GM04504 (cell line): ENCODE measurements at places on chromosomes 16 and 17.

DNA sequence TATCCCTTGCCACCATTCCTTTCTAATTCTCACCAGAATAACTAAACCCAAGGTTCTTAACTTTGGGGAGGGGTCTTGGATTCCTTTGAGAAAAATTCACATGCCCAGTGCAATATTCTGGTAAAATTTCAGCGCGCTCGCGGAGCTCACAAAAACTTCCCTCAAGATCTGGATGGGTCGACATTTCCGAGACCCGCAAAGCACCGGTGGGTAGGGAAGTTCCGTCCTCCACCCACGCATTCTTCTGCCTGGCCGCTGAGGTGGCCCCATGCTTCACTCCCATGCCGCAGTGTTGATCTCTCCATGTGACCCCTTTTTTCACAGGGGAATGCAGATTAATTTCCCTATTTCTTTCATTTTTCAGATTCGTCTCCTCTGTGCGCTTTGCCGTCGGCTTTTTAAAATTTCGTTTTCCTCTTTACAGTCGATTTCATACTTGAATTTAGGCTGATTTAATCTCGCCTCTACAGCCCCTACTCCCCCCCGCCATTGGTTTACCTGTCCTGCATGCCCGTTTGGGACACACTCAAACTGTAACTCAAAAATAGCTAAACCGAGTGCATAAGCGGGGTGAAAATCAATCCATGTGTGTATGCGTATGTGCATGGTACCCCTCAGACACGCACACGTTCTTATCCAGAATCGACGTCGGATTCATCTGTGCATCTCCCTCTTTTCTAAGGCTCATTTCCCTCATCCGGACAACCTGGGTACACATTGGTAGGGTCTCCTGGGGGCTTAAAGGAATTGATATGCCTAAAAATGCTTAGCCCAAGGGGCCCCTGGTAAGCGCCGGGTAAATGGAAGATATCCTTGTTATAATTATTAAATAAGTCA lies 1.4 kb upstream of the SP6 start:
- DNase-seq = no peak

DNA sequence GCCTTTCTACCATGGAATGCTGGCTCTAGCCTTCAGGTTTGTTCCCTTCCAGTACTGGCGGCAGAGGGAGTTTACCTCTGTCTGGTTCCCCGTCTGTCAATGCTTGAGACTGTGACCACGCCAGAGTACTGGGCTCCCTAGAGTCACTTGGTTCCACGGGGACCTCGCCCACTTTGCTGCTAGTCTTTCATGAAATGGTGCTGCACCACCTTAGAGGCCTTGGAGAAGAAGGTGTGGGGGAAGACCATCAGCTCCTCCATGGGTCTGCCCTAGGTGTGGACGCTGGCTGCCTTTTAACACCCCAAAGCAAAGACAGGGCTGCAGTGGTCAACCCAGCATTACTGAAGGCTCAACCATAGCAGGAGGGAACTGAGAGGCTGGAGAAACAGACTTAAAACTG lies 55.3 kb upstream of the KSR1 start:
- no peak for DNase-seq

DNA sequence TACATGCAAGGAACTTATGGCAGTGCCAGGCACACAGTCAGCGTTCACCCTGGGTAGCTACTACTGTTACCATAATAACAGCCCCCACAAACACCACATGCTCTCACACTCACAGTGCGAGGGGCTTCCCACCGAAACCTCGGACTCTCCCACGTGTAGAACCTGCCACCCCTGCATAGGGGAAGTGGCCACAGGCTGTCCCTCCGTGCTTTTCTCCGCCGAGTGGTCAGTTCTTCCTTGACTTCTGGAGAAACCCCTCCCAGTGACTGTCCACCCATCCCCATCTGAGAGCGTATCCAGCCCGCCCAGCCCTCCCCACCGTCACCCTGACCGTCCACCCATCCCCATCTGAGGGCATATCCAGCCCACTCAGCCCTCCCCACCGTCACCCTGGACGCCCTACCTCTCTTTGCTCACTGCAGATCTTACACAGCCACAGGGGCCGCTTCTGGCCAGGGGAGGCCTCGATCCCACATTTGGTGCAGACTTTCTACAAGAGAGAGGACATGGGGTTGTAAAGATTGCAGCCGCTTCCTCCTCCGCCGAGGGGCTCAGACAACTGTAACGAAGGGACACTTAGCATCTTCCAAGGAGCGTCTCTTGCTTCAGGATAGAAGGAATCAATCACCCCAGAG lies 71.1 kb downstream of the RPH3AL start:
- no peak for DNase-seq

DNA sequence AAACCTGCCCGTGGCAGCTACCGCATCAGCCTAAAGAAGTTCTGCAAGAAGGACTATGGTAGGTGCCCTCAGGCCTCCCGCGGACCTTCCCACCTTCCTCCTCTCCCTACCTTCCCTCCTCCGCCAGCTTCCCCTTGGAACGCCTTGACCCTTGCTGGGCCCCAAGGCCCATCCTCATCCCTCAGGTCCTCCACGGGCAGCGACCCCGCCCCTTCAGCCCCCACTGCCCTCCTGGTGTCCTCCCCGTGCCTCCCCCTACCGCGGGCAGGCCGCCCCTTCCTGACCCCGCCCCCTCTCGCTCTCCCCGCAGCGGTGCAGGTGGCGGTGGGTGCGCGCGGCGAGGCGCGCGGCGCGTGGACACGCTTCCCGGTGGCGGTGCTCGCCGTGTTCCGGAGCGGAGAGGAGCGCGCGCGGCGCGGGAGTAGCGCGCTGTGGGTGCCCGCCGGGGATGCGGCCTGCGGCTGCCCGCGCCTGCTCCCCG lies 1.4 kb upstream of the TBC1D24 start:
- DNase-seq = no peak

DNA sequence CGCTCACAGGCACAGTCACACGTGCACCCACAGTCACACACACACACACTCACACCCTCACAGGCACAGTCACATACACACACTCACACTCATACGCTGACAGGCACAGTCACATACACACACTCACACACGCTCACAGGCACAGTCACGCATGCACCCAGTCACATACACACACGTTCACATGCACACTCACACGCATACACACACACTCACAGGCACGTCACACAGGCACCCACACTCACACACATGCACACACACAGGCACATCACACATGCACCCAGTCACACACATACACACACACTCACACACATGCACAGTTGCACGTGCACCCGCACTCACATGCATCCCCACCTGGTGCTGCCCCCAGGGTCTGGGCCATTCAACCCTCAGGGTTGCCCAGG lies 46.1 kb upstream of the CBFA2T3 start:
- no peak for DNase-seq

- DNase-seq = peak; percentile 62
These were observed 12.4 kb downstream of the NUP93 start for GRCh38 chr16:56742030-56742984.

- no peak for DNase-seq
These were observed 358.6 kb upstream of the ASIC2 start for GRCh38 chr17:33651686-33652085.

- DNase-seq = no peak
These were observed 5.5 kb downstream of the WIPI1 start for GRCh38 chr17:68451670-68452354.

DNA sequence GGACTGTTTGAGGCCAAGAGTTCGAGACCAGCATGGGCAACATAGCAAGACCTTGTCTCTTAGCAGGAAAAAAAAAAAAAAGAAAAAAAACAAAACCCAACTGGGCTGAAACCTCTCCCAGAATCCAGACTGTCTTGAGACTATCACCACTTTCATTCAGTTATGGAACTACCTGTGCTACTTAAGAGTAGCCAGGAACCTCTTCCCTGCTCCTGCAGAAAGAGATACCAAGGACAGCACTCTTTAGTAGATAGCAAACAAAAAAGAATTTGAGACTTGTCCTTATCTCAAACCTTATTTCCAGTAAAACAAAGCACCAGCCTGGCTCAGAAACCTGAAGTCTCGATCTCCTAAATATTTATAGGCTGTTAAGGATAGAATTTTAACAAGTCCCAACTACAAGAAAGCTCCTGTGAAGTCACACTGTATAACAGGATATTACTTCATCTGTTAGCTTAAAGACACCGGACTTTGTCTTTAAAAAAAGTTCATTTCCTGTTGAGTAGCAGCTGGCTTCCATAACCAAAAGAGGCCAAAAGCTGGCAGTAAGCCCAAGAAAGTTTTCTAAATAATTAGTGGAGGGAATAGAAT lies 5.1 kb downstream of the CDR2 start:
- DNase-seq = no peak

DNA sequence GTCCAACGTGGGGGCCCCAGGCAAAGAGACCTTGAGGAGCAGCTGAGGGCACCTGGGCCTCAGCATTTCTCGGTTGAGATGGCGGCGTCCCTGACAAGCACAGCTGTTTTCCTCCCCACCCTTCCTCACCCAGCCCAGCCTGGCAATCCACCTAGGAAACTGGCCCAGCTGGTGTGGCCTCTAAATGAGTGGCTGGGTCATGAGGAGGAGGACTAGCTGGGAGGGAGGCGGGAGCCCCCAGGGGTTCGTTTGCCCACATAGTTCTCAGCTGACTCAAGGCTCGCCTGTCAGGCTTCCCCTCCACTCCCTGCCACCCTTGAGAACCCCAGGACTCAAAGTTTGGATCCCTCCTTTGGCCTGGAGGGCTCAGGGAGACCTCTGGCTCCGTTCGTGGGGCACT lies 5.9 kb downstream of the RNF222 start:
- DNase-seq = no peak

DNA sequence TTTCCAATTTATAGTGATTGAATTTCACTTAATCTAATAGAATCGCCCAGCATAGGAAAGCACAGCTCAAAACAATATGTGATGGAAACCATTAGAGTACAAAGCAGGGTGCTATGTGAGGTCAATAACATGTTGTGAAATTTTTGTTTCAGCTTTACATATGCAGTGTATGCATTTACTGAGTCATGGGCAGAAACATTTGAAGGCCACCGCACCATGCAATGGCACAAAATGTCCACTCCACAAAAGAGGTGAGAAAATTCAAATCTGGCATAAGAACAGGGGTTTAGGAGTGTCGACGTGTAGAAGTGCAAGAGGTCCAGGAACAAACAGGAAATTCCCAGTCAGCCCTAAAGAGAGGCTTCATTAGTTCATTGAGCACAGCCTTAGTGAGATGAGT lies 131.2 kb downstream of the ANKFN1 start:
- no peak for DNase-seq

- DNase-seq = no peak
These were observed 482 bp downstream of the DCTPP1 start for GRCh38 chr16:30429418-30429677.

- DNase-seq = no peak
These were observed 101.7 kb downstream of the RPTOR start for GRCh38 chr17:80646328-80646727.

GRCh38 chr17:83037874-83038165 lies 41.6 kb upstream of the METRNL start:
- DNase-seq = no peak

GRCh38 chr17:13003454-13003851 lies 14.4 kb downstream of the ELAC2 start:
- DNase-seq = no peak

DNA sequence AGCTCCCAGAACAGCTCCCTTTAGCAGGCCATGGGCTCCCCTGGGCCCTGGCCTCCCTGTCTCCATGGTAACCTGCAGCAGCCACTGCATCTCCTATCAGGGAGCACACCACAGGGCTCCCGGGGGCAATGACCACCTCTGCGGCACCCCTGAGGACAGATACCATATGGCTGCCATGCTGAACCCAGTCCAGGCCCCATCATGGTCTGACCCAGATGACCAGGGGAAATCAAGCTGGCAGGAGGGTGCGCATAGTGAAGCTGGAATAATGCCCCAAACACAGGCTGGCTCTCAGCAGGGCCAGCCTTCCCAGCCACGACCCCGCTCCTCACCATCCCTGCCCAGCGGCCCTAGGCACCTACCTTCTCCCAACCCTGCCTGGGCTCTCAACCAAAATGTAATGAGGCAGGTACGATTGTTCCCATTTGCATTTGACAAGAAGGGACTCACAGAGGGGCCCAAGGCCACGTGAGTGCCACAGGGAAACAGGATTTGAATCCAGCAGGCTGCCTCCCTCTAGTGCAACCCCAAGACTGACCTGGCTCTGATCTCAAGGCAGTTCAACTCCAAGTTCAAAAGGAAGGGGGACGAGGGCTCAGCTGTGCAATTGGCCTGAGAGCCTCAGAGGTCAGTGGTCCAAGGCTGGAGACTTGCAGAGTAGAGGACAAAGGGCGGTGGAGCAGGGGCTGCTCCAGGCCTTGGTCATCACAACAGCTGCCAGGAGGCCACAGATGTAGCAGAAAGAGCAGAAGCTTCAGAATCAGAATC lies 2.4 kb downstream of the RUNDC3A start:
- no peak for DNase-seq

DNA sequence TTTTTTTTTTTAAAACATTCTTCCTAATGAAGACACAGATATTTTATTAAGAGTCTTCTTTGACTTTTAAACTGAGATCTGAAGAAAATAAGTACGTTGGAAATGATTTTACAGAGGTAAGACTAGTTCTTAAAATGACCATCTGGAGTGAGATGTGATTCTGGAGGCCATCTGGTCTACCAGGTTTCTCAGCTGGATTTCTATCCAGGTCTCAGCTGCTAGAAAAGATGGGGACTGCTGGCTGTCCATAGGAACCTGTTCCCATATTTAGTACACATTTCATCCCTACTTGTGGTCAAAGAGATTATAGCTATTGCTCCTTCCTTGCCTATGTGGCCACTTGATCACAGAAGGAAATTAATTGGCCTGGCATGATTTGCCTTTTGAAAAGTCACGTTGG lies 12.2 kb downstream of the PMFBP1 start:
- no peak for DNase-seq

- DNase-seq = no peak
These were observed 27.2 kb upstream of the TOB1 start for GRCh38 chr17:50893183-50893993.

GRCh38 chr17:81996757-81997441 lies 19.5 kb downstream of the ASPSCR1 start:
- no peak for DNase-seq
